Activated naive CD8-positive, alpha-beta T cell treated with anti-CD3 and anti-CD28 coated beads, Interleukin-2, amount 10 ng/mL, durations not matched to agents 7 days and 5 days (primary cell): ENCODE measurements at places on chromosomes 5 and 9. TPM values are rescaled to one million over a fixed set of nuclear protein-coding genes. Genes with fewer than 3 reads are reported as not detected.

The PLPP7 gene
- 0.42 TPM for total RNA-seq

The NME5 gene
- total RNA-seq = not detected

DNA sequence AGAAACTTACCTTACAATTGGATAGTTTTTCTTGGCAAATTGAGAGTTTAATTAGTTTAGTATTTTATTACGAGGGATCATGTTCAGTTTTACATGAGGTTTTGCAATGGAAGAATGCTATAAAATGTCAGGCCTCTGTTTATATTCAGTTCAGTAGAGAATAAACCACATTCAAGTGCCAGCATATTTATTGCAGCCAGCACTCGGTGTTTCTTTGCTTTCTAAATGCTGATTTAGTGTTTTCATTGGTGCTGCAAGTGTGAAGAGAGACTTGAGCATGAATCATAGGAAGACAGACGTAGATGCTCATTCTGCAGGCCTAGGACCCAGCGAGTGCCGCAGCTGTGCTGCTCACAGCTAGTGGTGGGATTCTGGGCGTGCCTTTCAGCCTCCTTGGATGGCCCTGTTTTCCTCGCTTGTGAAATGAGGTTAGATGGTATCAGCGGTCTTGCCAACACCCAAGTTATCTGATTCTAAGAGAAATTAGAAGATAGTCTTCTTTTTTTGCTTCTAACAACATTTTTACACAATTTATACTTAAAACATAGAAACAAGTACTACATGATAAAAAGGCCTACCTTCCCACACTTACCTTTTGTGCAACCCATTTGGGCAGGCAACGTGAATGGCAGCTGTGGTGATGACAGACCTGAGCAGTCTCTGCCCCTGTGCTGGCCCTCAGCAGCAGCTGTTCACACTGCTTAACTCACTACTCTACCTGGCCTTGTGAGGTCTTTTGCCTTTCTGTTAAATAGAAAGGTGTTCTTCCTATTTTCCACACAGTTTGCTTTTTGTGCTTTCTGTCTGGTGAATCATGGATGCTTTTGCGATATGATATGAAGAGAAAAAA, 26.8 kb upstream of the TNFAIP8 start:
- no peaks in the 10 kb centered on the region for H3K27me3 ChIP-seq
- no peak for DNase-seq
- H3K36me3 ChIP-seq = peaks cover 16% of the 10 kb centered on the region
- peaks cover 73% of the 10 kb centered on the region for H3K4me1 ChIP-seq
- H3K4me3 ChIP-seq = peak overlapping the region; percentile 66
- peak overlapping the region; percentile 97 for H3K27ac ChIP-seq

DNA sequence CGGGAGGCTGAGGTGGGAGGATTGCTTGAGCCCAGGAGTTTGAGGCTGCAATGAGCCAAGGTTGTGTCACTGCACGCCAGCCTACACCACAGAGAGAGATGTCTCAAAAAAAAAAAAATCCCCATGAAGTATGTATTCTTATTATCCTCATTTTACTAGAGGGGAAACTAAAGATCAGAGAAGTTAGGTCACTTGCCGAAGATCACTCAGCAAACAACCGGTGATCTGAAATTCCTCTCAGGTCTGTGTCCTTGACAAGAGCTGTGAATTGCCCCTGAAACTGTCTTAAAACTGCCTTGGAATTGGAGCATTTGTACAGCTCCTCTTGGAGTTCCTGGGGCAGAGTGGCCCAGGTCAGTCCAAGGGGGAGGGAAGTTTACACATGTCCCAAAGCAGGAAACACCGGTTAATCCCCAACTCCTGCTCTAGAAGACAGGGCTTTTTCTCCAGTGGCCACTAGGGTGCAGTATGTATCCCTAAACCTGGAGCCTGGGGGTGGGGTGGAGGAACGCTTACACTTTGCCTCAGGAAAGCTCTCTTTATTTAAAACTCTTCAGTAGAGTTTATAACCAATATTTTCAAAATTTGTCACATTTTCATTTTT, 27.6 kb downstream of the AQP7 start:
- H3K4me3 ChIP-seq = no peak overlapping the region
- no peaks in the 10 kb centered on the region for H3K36me3 ChIP-seq
- H3K27ac ChIP-seq = no peak overlapping the region
- peaks cover 4% of the 10 kb centered on the region for H3K4me1 ChIP-seq
- H3K27me3 ChIP-seq = no peaks in the 10 kb centered on the region

The CMBL gene
- total RNA-seq = 2.8 TPM

DNA sequence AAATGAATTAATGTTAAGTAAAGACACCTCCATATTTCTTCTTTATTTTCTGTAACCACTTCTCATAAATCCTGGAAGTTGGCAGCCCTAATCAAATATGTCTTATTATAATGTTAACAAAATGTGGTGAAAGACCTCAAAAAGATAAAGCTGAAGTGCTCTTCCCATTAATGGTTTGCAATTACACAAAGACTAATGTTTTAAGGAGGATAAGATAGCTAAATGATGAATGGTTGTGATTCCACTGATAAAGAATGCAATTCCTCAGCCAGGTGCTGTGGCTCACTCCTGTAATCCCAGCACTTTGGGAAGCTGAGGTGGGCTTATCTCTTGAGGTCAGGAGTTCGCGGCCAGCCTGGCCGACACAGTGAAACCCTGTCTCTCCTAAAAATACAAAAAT, 125.8 kb upstream of the SNX2 start:
- no peaks in the 10 kb centered on the region for H3K27me3 ChIP-seq
- no peak overlapping the region for H3K27ac ChIP-seq
- H3K4me1 ChIP-seq = no peaks in the 10 kb centered on the region
- H3K36me3 ChIP-seq = no peaks in the 10 kb centered on the region
- DNase-seq = no peak
- no peak overlapping the region for H3K4me3 ChIP-seq

DNA sequence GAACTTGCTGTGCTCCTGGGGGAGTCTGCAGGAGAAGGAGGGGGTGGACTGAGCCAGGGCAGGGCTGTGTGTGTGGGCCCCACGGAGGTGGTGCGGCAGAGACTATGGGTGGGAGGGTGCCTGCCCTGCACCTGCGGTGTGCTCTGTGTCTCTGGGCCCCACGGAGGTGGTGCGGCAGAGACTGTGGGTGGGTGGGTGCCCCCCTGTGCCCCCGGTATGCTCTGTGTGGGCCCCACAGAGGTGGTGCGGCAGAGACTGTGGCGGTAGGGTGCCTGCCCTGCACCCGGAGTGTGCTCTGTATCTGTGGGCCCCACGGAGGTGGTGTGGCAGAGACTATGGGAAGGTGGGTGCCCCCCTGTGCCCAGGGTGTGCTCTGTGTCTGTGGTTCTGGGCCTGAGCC, 103.7 kb downstream of the EHMT1 start:
- H3K36me3 ChIP-seq = peaks cover 86% of the 10 kb centered on the region
- no peaks in the 10 kb centered on the region for H3K27me3 ChIP-seq
- no peak for DNase-seq
- H3K27ac ChIP-seq = peak overlapping the region; percentile 76
- peaks cover 21% of the 10 kb centered on the region for H3K4me1 ChIP-seq
- H3K4me3 ChIP-seq = peak overlapping the region; percentile 49

- no peaks in the 10 kb centered on the region for H3K36me3 ChIP-seq
- H3K4me1 ChIP-seq = no peaks in the 10 kb centered on the region
- no peak overlapping the region for H3K27ac ChIP-seq
Observed at GRCh38 chr5:125179612-125180011, 433.2 kb upstream of the ZNF608 start.

GRCh38 chr5:143714629-143715028, 97.3 kb upstream of the HMHB1 start:
- no peak overlapping the region for H3K27ac ChIP-seq
- no peak overlapping the region for H3K4me3 ChIP-seq
- no peaks in the 10 kb centered on the region for H3K4me1 ChIP-seq
- DNase-seq = no peak
- no peaks in the 10 kb centered on the region for H3K27me3 ChIP-seq

DNA sequence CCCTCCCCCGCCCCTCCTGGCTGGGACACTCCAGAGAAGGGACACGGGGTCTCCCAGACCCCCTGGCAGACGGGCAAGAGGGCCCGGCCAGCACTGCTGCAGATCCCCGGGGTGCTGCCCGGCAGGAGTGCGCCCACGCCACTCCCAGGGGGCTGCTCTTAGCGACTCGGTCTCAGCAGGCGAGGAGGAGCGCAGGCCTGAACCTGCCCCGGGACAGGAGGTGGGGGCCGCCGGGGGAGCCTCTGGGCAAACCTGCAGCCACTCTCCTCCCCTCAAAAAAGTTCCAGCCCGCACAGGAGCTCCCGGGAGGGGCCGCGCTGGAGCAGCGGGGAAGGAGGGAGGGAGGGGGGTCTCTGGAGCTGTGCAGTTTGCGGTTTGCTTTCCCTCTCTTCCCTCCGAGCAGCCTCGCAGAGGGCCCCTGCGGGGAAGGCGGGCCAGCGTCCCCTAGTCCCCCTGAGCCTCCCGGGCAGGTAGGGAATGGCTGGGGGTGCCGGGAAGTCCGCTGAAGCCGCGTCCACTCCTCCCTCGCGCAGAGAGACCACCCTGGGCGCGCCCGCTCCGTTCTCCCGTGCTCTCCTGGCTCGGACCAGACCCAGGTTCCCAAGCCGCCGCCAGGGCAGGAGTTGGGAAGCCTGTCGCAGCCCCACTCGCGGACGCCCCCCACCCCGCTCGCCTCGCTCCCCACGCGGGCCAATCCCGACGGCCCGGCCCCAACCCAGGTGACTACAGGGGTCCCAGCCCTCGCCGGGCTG, 44.2 kb downstream of the NACC2 start:
- H3K4me1 ChIP-seq = peaks cover 6% of the 10 kb centered on the region
- no peaks in the 10 kb centered on the region for H3K36me3 ChIP-seq
- no peak for DNase-seq
- no peak overlapping the region for H3K4me3 ChIP-seq
- peaks cover 6% of the 10 kb centered on the region for H3K27me3 ChIP-seq
- H3K27ac ChIP-seq = no peak overlapping the region

- H3K4me1 ChIP-seq = no peaks in the 10 kb centered on the region
- no peaks in the 10 kb centered on the region for H3K27me3 ChIP-seq
- no peaks in the 10 kb centered on the region for H3K36me3 ChIP-seq
- no peak for DNase-seq
Observed at GRCh38 chr9:27059907-27060306, 49.1 kb upstream of the TEK start.

DNA sequence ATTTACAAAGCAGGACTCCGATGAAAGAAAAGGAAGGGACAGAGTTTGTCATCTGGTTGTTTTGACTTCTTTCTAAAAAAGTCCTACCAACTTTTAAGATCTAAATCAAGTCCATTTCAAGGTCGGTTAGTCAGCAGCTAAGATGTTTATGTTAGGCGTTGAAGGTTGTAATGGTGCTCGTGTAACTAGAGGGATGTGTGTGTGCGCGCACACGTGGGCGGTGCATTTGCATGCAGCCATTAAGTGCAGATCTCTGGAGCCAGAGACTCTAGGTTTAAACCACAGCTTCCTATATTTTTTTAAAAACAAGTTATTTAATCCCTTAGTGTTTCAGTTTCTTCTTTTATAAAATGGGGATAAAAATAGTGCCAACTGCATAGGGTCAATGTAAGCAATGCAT, 77.0 kb upstream of the SMIM32 start:
- DNase-seq = no peak
- H3K36me3 ChIP-seq = no peaks in the 10 kb centered on the region
- no peak overlapping the region for H3K4me3 ChIP-seq
- H3K27ac ChIP-seq = no peak overlapping the region
- no peaks in the 10 kb centered on the region for H3K4me1 ChIP-seq

- H3K36me3 ChIP-seq = no peaks in the 10 kb centered on the region
- H3K27ac ChIP-seq = no peak overlapping the region
- peaks cover 21% of the 10 kb centered on the region for H3K4me1 ChIP-seq
- H3K4me3 ChIP-seq = no peak overlapping the region
- no peaks in the 10 kb centered on the region for H3K27me3 ChIP-seq
- no peak for DNase-seq
Observed at GRCh38 chr9:72524820-72525540, 3.6 kb downstream of the TMC1 start.

The SLC6A19 gene
- total RNA-seq = not detected

DNA sequence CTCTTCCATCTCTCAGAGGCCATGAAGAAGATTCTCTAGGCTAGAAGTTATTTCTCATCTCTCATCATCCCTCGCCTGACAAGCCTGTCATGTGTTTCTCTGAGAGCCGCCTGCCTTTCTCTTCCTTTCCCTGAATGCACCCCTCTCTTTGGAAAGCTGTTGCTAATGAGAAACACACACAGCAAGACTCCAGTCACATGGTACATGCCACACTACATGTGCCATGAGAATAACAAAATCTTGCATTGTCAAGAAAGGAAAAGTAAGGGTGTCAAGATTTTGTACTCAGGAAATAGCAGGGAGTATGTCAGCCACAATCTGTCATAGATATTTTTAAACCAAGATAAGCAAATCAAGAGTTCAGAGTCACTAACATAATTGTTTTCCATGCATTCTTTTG, 8.9 kb downstream of the AGXT2 start:
- no peak overlapping the region for H3K4me3 ChIP-seq
- H3K36me3 ChIP-seq = no peaks in the 10 kb centered on the region
- peaks cover 26% of the 10 kb centered on the region for H3K27me3 ChIP-seq
- no peaks in the 10 kb centered on the region for H3K4me1 ChIP-seq
- DNase-seq = no peak
